ENCODE measurements at places on chromosomes 7 and 10.
A peak's percentile ranks its signal among the peaks of the same experiment; 100 is the strongest.

GRCh38 chr7:27826357-27826756 lies 86.4 kb downstream of the TAX1BP1 start:
- DNase-seq = no peak

DNA sequence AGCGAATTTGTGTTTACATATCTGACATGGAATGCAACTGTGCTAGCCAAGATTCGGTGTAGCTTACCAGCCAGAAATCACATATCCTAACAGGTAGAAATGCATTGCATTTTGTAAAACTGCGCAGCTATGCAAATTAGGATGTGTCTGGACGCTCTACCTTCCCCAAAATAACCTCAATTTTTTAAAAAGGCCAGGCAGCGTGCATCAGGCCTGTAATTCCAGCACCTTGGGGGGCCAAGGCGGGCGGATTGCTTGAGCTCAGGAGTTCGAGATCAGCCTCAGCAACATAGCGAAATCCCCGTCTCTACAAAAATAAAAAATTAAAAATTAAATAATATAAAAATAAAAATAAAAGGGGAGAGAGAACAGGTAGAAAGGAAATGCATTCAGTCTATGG lies 305.0 kb downstream of the TYW1 start:
- DNase-seq = no peak

DNA sequence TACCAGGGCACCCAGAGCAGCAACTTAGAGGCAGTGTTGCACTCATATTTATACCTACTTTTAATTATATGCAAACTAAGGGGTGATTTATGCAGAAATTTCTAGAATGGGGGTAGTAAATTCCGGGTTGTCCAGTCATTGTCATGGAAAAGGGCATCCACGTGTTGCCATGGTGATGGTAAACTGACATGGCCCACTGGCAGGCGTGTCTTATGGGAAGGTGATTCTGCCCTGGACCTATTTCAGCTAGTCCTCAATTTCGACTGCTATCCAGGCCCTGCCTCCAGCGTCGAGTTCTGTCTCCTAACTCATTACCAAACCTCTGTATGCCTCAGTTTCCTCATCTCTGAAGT lies 12.8 kb downstream of the SNX8 start:
- no peak for DNase-seq

GRCh38 chr7:48213226-48213625 lies 42.0 kb downstream of the ABCA13 start:
- peak; percentile 7 for DNase-seq

DNA sequence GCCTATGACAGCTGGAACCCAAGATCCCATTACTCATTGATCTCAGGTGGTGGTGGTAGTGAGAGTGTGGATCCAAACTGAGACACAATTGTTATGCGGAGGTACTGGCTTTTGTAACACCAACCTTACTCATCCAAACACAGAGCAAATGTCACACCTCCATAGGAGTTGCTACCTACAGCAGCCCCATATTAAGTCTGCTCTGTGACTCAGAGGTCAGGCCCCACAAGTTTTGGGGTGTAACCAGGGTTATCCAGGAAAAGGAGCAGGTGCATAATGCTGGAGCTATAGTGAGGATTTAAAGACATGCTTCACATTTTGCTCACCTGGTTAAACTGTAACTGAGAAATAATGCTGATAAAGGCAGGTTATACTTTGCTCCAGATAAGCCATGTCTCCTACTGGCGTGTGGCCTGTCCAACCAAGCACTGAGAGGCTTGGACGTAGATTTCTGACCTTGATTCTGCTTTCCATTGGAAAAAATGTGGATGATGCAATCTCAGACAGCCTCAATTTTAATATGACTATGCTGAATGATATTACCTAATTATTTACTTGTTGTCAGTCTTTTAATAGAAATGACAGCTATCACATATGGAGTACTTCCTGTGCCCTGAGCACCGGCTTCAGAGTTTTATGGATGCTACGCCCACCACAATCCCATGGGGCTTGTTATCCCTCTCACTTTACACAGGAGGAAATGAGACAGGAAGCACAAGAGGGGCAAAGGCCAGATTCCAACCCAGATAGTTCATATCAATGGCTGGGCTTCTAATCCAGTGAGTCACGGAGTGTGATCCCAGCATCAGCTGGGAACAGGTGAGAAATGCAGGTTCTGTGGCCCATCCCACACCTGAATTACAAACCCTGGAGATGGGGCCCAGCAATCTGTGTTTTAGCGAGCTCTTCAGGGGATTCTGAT lies 181.3 kb downstream of the CHN2 start:
- DNase-seq = peak; percentile 76

GRCh38 chr7:106345421-106346166 lies 60.8 kb upstream of the NAMPT start:
- DNase-seq = peak; percentile 27

- DNase-seq = no peak
These were observed 23.5 kb downstream of the BCCIP start for GRCh38 chr10:125846894-125847293.

GRCh38 chr10:11020548-11020942 lies 2.9 kb downstream of the CELF2 start:
- no peak for DNase-seq
